ENCODE measurements at places on chromosomes 2 and 18.

GRCh38 chr18:66792466-66792865 is 188.6 kb upstream of the CDH19 start:
- DNase-seq: peak; percentile 0

DNA sequence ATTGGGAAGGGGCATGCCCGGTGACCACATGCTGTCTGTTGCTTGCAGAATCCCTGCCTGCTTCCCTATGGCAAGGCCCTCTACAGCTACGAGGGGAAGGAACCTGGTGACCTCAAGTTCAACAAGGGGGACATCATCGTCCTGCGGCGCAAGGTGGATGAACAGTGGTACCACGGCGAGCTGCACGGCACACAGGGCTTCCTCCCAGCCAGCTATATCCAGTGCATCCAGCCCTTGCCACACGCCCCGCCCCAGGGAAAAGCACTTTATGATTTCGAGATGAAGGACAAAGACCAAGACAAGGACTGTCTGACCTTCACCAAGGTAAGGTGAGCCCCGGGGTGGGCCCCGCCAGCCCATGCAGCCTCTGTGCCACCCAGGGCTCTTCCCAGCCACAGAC is 218.6 kb downstream of the SH3RF3 start:
- DNase-seq: no peak

GRCh38 chr18:3525870-3526420 is 76.0 kb downstream of the TGIF1 start:
- no peak for DNase-seq

- DNase-seq: no peak
Observed at GRCh38 chr2:31253356-31254131, 19.6 kb downstream of the EHD3 start.

- peak; percentile 99 for DNase-seq
Observed at GRCh38 chr2:9703701-9704221, 73.0 kb upstream of the YWHAQ start.
